Activated CD4-positive, alpha-beta T cell treated with anti-CD3 and anti-CD28 coated beads, Interleukin-2, Interleukin-4, amounts not matched to agents 100 ng/mL and 50 ng/mL, durations not matched to agents 16 hours and 8 hours (primary cell): ENCODE measurements at places on chromosomes 7 and 10.

DNA sequence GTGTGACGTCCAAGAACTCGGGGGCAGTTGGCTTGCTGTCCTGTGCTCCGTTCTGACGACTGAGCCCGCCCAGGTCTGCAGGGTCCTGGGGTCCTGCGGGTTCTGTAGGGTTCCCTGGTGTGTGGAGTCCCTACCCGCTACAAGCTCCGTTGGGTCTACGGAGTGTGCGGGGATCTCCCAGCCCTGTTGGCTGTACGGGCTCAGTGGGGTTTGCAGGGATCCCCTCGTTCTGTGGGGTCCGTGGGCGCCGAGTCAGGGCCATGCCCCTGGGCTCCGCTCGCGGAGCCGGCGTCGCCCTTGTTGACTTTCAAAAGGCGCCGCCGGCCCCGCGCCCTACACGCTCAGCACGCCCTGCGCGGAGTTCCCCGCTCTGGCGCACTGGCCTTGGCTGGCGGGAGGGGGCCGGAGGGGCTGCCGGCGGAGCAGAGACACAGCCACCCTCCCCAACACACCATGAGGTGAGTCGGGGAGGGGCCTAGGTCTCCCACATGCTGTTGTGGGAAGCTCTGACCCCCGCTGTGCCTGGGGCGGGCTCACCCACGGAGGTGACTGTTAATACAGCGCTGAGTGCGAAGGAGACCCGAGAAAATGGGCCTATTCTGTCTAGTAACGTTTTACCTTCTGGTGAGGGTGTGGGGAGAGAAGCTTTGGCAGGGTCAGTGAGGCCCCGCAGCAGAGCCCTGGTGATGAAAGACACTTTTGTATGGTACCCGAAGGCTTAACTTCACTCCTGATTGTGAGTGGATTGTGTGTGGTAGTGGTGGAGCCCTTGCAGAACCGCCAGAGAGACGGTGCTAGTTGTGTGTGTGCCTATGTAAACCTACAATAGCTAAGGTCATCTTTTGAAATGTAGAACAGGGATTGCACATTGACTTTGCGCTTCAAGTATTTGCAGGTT, 8.1 kb downstream of the TASOR2 start:
- DNase-seq, result peak; percentile 40

DNA sequence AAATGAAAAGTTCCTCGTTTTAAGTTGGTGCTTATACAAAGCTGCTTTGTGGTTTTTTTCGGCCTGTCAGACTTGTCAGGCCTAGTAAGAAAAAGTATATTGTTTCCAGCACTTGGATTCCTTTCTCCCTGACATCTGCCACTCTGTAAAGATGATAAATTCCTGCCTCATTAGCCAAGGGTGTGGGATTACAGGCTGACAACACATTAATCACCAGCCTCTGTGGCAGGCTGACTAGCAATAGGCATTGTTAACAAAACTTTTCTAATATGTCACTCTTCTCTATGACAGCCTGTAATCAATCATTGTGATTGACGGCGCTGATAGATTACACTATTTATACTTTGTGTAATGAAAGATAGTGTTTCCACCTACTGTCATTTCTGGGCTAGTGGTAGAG, 682.5 kb downstream of the LRMDA start:
- no peak for DNase-seq

DNA sequence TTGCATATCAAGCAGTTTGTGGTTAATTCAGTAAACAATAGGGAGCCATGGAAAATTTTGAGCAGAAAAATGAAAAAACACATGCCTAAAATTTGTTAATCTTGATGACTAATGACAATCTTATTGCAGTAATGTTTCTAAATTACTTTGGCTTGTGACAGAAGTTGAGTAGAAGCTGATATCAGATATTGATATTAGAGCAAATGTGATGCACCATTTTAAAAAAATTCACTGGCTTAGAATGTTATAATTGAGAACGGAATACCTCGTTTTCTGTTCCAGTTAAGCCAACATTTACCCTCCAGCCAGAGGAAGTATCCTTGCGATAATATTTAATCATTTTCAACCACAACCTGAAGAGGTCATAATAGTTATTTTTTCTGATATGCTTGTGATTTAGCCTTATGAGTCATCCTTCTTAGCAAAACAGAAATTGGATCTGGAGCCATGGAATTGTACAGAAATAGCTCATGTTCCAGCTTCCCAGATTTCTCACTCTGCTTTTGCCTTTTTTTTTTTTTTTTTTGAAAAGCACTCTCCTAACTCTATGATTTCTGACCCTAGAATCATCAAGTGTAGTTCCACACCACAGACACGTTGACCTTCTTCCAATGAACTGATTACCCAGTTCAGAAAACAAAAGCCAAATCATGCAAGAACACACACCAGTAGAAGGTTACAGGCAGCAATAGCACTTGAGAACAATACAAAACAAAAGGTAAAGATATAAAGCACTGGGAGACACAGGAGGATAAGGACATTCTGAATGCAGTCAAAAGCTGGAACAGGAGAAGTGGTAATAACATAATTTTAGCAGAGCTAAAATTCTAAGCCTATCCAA, 96.8 kb upstream of the PHYHIPL start:
- DNase-seq, result no peak

- no peak for DNase-seq
Measured at GRCh38 chr10:111127081-111127848, 50.4 kb downstream of the ADRA2A start.
